ENCODE measurements at places on chromosomes 16 and 17.

DNA sequence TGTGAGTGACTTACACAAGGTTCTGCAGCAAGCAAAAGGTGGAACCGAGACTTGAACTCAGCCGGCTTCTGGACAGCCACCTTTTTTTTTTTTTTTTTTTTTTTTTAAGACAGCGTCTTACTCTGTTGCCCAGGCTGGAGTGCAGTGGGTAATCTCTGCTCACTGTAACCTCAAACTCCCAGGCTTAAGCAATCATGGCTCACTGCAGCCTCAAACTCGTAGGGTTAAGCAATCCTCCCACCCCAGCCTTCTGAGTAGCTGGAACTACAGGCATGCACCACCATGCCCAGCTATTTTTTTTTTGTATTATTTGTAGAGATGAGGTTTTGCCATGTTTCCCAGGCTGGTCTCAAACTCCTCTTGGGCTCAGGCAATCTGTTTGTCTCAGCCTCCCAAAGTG lies 55.2 kb upstream of the GOT2 start:
- no peak for DNase-seq

DNA sequence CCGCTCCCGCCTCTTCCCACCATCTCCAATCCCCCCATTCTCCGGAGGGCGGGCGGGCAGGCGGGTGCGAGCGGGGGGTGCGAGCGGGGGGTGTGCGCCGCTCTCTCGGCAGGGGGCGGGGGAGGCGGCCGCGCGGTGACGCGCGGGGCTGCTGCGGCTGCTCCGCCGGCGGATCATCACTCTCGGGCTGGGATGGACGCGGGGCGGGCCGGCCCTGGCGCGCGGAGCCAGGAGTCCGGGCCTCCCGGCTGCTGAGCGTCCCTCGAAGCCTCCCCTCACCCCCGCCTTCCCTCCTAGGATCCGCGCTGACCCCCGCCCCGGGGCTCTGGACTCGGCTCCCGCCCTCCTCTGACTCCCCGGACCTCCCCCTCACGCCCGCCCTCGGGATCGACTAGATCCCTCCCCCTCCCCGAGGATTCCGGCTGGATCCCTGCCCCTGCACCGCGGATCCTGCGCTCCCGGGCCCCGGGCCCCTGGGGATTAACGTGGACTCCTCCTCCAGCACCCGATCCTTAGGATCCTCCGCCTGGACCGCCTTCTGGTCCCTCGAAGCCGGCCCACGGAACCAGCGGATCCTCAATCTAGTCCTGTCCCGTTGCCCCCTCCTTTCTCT lies 946 bp upstream of the TMEM256 start:
- DNase-seq, result peak; percentile 75

- peak; percentile 10 for DNase-seq
Measured at GRCh38 chr17:2695243-2695960, 16.2 kb downstream of the CLUH start.

DNA sequence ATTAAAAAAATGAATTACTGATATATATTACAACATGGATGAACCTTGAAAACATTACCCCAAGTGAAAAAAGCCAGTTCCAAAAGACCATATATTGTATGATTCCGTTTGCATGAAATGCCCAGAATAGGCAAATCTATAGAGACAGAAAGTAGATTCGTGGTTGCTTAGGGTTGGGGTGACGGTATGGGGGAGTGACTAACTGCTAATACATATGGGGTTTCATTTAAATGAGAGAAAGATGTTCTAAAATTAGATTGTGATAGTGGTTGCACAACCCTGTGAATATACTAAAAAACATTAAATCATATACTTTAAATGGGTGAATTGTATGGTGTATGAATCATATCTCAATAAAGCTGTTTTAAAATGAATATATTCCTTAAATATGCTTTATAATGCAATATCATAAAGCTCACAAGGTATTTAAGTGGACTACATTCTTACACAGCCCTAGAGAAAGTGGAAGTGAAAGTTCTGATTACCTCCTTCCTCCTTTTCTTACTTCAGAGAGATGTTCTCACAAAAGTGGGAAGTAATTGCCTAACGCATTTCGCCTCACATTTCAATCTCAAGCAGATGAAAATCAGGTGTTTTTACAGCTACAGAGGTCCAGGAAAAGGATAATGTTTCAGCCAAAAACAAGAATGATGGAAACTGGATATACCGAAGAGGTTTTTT lies 142.7 kb upstream of the GNAO1 start:
- DNase-seq, result no peak

DNA sequence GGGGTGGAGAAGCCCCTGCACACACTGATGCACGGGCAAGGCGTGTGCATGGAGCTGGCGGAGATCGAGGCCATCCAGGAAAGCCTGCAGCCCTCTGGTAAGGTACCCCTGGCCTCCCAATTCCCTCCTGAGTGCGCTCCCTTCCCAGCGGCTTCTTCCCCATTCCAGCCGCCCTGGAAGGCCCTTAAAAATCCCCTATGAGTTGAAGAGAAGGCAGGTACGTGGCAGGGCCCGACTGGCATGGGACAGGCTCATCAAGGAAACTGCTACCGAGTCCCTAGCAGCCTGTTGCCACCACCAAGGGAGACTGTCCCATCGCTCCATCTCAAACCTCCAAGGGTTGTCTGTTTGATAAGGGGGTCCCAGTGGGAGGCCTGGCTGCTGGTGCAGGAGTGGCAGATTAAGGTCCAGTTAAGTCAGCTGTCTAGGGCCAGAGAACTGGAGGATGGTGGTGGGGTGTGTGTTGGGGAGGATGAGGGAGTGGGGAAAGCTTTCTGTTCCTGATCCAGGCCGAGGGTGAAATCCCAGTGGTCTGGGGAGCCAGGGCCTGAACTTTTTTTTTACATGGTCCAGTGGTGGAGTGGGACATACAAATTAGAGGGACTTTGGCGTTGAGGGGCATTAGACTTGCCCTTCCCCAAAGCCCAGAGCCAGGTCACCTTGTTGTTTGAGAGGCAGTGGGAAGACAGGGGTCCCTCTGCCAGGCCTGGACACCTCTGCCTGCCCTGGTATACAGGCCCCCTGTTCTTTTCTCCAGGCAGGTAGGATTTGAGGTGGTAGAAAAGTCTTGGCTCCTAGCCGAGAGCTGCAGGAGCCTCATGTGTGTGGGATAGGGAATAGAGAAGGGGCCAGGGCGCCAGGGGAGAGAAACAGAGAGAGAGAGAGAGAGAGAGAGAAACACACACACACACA lies 994 bp downstream of the IGFBP4 start:
- DNase-seq, result no peak

GRCh38 chr16:1121601-1122397 lies 25.8 kb upstream of the C1QTNF8 start:
- no peak for DNase-seq

DNA sequence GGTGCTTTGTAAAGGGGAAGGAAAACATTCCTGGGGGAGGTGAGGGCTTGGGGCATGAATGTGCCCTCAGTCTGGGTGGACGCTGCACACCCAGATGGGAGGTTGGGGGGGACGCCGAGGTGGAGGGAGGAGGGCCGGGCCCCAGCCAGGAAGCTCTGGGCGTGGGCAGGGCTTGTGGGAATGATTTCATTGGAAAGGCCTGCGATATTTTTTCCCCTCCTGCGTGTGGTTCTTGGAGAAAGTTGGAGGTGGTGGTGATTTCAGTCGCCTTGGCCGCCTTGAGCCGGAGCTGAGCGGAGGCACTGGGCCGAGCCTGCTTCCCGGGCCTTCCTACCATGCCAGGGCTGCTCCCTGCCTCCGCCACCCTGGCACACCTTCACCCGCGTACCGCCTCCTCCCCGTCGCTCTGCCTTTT lies 26.4 kb upstream of the CLEC18A start:
- DNase-seq, result no peak

GRCh38 chr17:2860045-2860444 lies 63.8 kb downstream of the RAP1GAP2 start:
- no peak for DNase-seq

GRCh38 chr17:39737206-39737759 lies 455 bp upstream of the GRB7 start:
- DNase-seq, result no peak

GRCh38 chr16:6111390-6111789 lies 1013.8 kb upstream of the EEF2KMT start:
- no peak for DNase-seq

DNA sequence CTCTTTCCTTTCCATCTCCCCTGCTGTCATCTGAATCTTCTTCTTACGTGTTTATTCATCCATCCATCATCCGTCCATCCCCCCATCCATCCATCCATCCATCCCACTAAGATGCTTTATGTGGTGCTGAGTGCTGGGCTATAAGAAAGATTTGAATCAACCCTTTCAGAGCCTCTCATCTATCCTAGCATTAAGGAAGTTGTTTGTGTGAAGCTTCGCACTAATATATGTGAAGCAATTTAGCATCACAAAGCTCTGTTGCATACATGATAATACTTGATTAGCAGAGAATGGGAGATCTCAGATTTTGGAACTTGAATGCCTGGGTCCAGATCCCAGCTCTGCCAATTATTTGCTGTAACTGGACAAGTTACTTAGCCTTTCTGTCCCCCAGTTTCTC lies 255.7 kb downstream of the SHISA9 start:
- DNase-seq, result no peak

GRCh38 chr16:87414251-87414680 lies 22.1 kb downstream of the MAP1LC3B start:
- no peak for DNase-seq

DNA sequence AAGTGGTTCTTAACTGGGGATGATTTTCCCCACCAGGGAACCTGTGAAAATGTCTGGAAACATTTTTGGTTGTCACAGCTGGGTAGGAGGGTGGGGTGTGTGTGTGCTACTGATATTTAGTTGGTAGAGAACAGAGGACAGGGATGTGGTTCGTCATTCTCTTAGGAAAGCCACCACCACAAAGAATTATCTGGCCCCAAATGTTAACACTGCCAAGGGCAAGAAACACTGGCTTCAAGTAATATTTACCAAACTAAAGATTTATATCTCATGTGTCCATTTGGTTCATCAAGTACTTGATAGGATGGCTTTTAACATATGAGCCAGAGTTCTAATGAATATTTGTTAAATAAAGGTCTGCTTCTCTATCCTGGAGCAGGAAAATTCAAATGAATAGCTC lies 19.5 kb downstream of the MPHOSPH6 start:
- DNase-seq, result no peak

DNA sequence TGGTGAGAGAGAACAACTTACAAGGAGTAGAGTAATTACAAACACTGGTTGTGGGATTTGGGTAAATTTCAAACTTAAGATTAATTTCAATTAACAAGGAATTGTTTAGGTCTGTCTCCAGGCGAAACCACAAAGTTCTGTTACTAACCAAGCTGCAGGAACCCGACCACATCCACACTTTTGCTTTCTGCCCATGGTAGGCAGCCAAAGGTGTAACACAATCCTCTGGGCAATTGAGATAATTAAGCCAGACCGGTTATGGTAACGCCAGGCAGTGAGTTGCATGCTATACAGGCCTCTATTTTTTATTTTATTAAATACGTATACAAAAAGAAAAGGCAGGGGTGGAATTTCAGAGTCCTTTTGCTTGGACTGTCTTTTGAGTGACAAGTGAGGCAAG lies 12.0 kb downstream of the KCNJ2 start:
- no peak for DNase-seq

- no peak for DNase-seq
Measured at GRCh38 chr16:68548947-68549346, 9.9 kb downstream of the ZFP90 start.

DNA sequence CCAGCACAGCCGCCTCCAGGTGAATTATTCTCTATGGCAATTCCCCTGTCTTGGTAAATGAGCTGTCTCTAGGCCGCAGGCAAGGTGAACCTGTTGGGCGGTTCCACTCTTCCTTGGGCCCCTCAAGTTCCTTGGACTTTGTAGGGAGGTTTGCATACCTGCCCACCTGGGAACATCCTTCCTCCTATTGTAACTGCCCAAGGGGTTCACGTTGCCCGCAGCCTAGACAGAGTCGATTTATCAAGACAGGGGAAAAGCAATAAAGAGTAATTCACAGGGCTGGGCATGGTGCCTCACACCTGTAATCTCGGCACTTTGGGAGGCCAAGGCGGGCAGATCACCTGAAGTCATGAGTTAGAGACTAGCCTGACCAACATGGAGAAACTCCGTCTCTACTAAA lies 122.5 kb downstream of the KCNJ18 start:
- DNase-seq, result no peak

- DNase-seq, result peak; percentile 96
Measured at GRCh38 chr17:4004517-4005295, 40.5 kb upstream of the ATP2A3 start.

- peak; percentile 79 for DNase-seq
Measured at GRCh38 chr16:3094289-3095027, 4.6 kb downstream of the ZSCAN10 start.

- no peak for DNase-seq
Measured at GRCh38 chr16:51540259-51540658, 389.2 kb upstream of the SALL1 start.

GRCh38 chr16:51851111-51851510 lies 695.8 kb downstream of the TOX3 start:
- no peak for DNase-seq

- no peak for DNase-seq
Measured at GRCh38 chr16:70630960-70631745, 15.2 kb upstream of the IL34 start.

DNA sequence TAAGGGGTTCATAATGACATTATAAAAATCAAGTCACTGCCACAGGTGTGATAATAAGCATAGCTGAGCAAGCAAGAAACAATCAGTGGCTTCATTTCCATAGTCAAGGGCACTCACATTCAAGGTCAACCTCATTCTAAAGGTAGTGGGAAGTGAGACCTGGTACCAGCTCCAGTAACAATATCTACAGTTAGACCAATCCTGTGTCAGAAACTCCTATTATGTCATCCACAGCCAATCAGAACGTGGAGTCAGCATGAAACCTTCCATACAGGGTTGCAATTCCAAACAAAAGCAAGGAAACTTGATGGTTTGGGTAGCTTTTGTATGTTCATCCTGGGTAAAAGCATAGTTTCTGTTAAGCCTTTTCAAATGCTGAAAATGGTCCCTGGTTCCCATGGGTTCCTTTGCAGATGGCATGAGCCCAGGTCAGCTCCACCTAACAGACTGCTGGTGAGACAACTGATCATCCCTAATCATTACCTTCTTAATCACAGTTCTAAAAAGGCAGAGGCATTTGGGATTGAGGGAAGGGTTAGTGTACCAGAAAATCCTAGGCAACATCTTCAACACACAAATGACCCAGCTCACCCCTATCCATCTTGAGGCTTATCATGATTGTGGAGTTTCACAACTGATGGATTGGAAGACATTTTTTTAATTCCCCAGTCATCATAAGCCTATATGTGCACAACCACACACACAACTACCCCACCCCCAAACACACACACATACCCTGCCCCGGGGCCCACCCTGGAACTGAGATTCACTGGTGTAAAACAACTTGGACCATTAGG lies 30.4 kb downstream of the TEX2 start:
- DNase-seq, result peak; percentile 40

GRCh38 chr16:50266337-50267091 lies at the start of gene ADCY7:
Gene ADCY7 (plus strand): TSS chr16:50266551. CDS start chr16:50288180, 21,629 bp downstream.
- DNase-seq, result peak; percentile 65

- DNase-seq, result peak; percentile 99
Measured at GRCh38 chr16:74774223-74775139, at the start of gene FA2H. Gene FA2H (minus strand): TSS chr16:74774820. CDS start chr16:74774755, 65 bp downstream.

- no peak for DNase-seq
Measured at GRCh38 chr16:67265834-67266233, 13.5 kb upstream of the PLEKHG4 start.

- no peak for DNase-seq
Measured at GRCh38 chr17:43456661-43457361, 27.0 kb upstream of the DHX8 start.

GRCh38 chr17:50352072-50352692 lies 6.3 kb downstream of the XYLT2 start:
- DNase-seq, result no peak

GRCh38 chr16:48536614-48537200 lies 73.3 kb downstream of the N4BP1 start:
- no peak for DNase-seq

- no peak for DNase-seq
Measured at GRCh38 chr17:50954641-50955121, 88.5 kb upstream of the TOB1 start.

- DNase-seq, result no peak
Measured at GRCh38 chr17:59427425-59427921, 96.0 kb downstream of the YPEL2 start.

Measured in iPS-NIHi11 (cell line).